ENCODE measurements at places on chromosomes 3 and 15.

DNA sequence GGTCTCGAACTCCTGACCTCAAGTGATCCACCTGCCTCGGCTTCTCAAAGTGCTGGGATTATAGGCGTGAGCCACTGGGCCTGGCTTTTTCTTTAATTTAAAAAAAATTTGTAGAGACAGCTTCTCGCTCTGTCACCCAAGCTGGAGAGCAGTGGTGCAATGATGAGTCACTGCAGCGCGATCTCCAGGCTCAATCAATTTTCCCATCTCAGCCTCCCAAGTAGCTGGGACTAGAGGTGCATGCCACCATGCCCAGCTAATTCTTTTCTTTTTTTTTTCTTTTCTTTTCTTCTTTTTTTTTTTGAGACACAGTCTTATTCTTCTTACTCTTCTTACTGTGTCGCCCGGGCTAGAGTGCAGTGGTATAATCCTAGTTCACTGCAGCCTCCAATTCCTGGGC is 19.8 kb downstream of the TUBGCP4 start:
- DNase-seq, result peak; percentile 44

- no peak for DNase-seq
These were observed 352.6 kb upstream of the CCDC54 start for GRCh38 chr3:107024551-107025026.

DNA sequence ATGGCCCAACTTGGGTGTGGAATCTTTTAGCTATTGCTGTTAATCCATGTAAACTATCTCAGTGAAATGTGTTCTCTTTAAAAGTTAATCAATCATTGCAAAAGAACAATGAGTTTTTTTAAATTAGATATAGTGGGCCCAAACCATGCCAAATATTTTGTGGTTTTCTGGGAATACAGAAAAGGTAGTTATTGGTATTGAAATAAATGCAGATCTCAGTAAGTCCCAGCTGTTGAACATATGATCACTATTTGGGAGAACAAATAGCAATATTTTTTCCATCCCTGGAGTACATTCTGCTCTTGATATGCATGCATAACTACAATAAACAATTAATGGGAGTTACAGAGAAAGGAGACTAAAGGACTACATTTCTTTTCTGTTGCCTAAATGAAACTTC is 36.0 kb upstream of the LEKR1 start:
- no peak for DNase-seq

- no peak for DNase-seq
These were observed 901.6 kb downstream of the TUSC7 start for GRCh38 chr3:117611211-117611610.

DNA sequence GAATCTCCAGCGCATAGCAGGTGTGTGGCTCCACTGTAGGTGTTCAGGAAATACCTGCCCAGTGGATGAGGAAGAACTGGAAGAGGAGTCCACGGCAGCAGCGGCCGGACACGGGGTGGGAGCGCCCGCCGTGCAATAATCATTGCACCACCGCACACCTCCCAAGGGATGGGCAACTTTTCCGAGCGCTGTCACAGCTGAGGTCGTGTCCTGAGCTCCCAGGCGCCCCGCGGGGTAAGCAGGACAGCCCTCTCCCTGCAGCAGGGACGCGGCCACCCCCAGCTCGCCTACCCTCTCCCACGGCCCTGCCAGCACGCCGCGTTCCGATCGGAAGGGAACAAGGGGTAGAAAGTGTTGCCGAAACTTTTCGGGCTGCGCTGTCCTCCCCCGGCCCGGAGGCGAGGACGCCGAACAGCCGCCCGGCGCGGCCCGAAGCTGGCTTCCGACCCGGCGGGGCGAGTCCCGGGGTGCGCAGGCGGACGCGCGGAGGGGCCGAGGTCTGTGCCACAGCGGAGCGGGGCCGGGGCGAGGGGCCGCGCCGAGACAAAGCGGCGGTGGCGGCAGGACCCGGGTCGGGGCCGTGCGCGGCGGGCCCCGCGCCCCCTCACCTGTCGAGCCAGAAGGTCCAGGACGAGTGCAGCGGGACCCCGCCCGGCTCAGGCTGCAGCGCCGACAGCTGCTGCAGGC is 475 bp downstream of the EIF4E3 start:
- DNase-seq, result peak; percentile 17

- no peak for DNase-seq
These were observed 32.8 kb downstream of the XXYLT1 start for GRCh38 chr3:195238081-195238571.

GRCh38 chr15:78225783-78226541 is 8.4 kb downstream of the ACSBG1 start:
- DNase-seq, result no peak

DNA sequence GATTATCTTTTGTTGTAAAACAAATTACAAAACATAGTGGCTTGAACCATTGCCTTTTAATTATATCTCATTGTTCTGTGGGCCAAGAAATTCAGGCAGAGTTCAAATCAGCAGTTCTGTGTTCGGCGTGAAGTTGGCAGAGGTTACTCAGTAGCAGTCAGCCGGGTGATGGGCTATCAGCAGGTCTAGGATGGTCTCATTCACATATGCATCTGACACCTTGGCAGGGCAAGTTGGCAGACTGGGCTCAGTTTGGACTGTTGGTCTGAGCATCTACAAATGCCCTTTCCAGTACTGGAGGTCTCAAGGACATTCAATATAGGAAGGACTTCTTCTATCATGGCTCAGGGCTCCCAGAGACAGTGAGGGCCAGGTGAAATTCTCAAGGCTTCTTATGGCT is 51.2 kb upstream of the ITGA11 start:
- DNase-seq, result no peak

GRCh38 chr3:113977822-113978221 is 30.0 kb downstream of the ZDHHC23 start:
- no peak for DNase-seq

DNA sequence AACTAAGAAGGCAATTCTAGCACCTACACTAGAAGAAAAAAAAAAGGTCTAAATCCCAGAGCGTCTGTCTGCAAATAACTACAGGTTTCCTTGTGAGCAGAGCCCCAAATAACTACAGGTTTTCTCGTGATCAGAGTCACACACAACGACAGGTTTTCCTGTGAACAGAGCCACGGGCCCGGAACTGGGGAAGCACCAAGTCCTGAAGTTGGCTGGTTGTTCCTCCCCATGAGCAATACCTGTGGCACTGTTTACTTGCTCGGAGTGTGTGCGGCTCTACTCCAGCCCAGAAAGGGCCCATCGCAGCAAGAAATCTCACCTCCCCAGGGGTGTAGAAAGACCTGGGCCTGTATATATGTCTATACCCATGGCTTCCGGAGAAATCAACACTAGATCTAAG is 644 bp upstream of the MASP1 start:
- DNase-seq, result peak; percentile 15

- DNase-seq, result peak; percentile 98
These were observed at the start of gene WDR5B for GRCh38 chr3:122415762-122416654. Gene WDR5B (minus strand): TSS chr3:122416062. CDS start chr3:122415528, 534 bp downstream.

GRCh38 chr3:189714991-189715961 is 84.1 kb downstream of the TP63 start:
- DNase-seq, result peak; percentile 79

GRCh38 chr15:87589134-87589533 is 667.4 kb downstream of the NTRK3 start:
- no peak for DNase-seq

DNA sequence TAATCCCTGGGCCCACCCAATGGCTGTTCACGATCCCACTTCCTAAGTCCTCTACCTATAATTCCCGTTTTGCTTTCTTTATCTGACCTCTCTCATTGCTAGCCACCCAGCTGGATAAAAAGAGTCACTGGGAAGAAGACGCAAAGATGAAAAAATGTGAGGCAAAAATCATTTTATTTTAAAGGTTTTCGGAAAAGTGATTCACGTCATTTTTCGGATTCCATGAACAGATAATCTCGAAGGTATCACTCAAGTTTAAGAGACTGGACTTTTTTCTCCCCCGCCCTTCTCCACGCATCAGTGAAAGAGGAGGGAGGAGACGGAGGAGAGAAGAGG is 266.6 kb downstream of the CGGBP1 start:
- no peak for DNase-seq

GRCh38 chr15:63156086-63156710 is 1.1 kb downstream of the RPS27L start:
- peak; percentile 21 for DNase-seq

DNA sequence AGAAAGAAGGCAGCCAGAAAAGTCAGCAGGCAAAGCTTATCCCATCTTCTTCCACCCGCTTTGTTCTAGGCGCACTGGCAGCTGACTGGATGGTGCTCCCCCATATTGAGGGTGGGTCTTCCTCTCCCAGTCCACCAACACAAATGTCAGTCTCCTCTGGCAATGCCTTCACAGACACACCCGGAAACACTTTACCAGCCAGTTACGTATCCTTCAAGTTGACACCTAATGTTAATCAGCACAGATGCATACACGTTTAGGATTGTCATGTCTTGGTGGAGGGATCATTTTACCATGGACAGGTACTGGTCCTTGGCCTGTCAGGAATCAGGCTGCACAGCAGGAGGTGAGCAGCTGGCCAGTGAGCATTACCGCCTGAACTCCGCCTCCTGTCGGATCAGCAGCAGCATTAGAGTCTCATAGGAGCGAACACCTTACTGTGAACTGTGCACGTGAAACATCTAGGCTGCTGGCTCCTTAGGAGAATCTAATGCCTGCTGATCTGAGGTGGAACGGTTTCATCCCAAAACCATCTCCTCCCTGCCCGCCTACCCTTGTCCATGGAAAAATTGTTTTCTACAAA is 59.1 kb upstream of the PYDC2 start:
- no peak for DNase-seq

- peak; percentile 96 for DNase-seq
These were observed 303.9 kb upstream of the RASGRP1 start for GRCh38 chr15:38868326-38869114.

DNA sequence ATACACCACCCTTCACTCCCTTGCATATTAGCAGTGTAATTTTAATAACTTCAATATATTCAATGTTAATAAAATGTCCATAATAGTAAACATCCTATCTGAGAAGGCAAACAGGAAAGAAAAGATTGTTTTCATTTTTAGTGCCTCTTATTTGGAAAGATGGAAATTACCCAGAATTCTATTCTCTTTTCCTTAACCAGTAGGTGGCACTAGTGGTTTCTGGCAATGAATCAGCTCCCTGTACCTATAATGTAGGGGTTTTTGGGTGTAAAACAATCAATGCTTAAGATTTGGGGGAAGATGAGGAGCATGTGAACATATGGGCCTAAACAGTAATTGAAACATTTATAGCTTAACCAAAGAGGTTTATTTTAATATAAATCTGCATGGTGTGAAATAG is 5.7 kb upstream of the SEMA6D start:
- peak; percentile 52 for DNase-seq

GRCh38 chr3:50102558-50102957 is 13.8 kb downstream of the RBM5 start:
- no peak for DNase-seq

GRCh38 chr15:31228980-31229826 is 97.4 kb upstream of the KLF13 start:
- no peak for DNase-seq
